PC-9 (cell line): ENCODE measurements at places on chromosomes 5 and 9. TPM values are rescaled to one million over a fixed set of nuclear protein-coding genes. Genes with fewer than 3 reads are reported as not detected.

The ESM1 gene
- 0.15 TPM in 1 of 2 replicates, not detected in the other for total RNA-seq

The UNC13B gene
- not detected in 2 replicates for total RNA-seq

The C5orf34 gene
- 16.0 and 22.6 TPM in 2 replicates for total RNA-seq

The PHF24 gene
- total RNA-seq: not detected in 2 replicates

The GPRIN1 gene
- total RNA-seq: 7.2 and 11.0 TPM in 2 replicates

The NIM1K gene
- total RNA-seq: 0.26 and 0.45 TPM in 2 replicates
